ENCODE measurements at places on chromosomes 3 and 15. TPM values are rescaled to one million over a fixed set of nuclear protein-coding genes. Genes with fewer than 3 reads are reported as not detected.

DNA sequence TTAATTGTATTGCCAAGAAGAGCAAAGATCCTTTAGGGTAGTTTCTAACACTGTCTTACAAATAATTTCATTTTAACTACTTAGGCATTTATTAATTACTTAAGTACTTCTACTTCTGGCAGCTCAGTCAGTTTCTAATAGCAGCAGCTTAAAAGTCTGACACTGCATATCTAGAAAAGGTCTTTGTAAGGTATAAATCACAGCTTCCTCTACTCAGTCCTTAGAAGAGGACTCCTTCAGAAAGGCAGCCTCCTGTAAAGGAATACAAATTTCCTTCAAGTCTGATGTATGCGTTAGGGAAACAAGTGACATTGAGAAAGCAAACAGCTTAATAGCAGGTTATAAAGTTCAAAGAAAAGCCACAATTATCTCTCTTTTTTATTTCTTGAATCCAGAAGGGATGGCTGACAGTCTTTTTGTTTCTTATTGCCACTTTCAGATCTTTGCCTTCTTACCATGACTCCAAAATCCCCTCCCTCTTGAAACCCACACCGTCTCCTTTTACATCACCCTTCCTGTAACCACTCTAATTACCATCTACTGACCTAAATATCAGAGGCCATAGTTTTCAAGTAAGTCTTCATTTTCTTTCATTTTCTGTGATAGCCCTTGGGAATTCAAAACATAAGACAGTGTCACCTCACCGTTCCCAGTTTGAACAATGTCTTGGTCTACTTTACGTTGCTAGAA is 109.5 kb downstream of the CGGBP1 start:
- H3K36me3 ChIP-seq, result no peaks in the 10 kb centered on the region
- DNase-seq, result no peak
- H3K4me1 ChIP-seq, result no peaks in the 10 kb centered on the region
- no peaks in the 10 kb centered on the region for H3K27me3 ChIP-seq
- H3K27ac ChIP-seq, result no peak overlapping the region

UROC1 gene
- not detected for total RNA-seq

EOGT gene
- 13.4 TPM for total RNA-seq

ACVR2B gene
- total RNA-seq, result 3.6 TPM

GRCh38 chr3:166498446-166498845 is 661.2 kb upstream of the BCHE start:
- no peak overlapping the region for H3K27ac ChIP-seq
- H3K4me1 ChIP-seq, result no peaks in the 10 kb centered on the region
- H3K36me3 ChIP-seq, result no peaks in the 10 kb centered on the region
- no peak overlapping the region for H3K4me3 ChIP-seq
- no peaks in the 10 kb centered on the region for H3K27me3 ChIP-seq
- DNase-seq, result no peak

SPRED1 gene
- total RNA-seq, result 0.05 TPM

ERICH6 gene
- total RNA-seq, result not detected

CCDC33 gene
- not detected for total RNA-seq

DNA sequence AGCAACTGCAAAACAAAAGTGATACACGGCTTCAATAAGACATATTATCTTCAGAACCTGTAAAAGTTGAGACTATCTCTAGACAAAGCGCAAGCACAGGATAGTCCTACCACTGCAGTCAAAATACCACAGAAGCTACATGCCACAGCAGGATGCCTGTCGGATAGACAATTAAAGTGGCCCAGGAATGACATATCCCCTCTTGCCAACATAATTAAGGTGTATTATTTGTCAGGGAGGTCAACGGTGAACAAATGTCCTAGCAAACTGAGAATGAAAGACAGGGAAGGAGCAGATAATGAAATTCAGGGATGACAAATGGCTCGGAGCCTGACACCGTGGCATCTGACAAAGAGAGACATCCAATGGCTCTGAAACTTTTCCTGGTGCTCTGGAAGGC is 185.7 kb downstream of the MECOM start:
- no peaks in the 10 kb centered on the region for H3K27me3 ChIP-seq
- H3K4me1 ChIP-seq, result no peaks in the 10 kb centered on the region
- DNase-seq, result no peak
- no peaks in the 10 kb centered on the region for H3K36me3 ChIP-seq

- H3K27me3 ChIP-seq, result no peaks in the 10 kb centered on the region
- no peak overlapping the region for H3K4me3 ChIP-seq
- H3K4me1 ChIP-seq, result no peaks in the 10 kb centered on the region
- no peak for DNase-seq
- H3K27ac ChIP-seq, result no peak overlapping the region
Observed at GRCh38 chr3:122461806-122462205, 45.9 kb upstream of the WDR5B start.

GRCh38 chr3:90253131-90253530 is 1145.7 kb downstream of the EPHA3 start:
- H3K4me3 ChIP-seq, result no peak overlapping the region
- no peaks in the 10 kb centered on the region for H3K27me3 ChIP-seq
- H3K4me1 ChIP-seq, result no peaks in the 10 kb centered on the region
- no peak overlapping the region for H3K27ac ChIP-seq
- no peak for DNase-seq
- no peaks in the 10 kb centered on the region for H3K36me3 ChIP-seq
